ENCODE measurements at places on chromosomes 11 and 22.

GRCh38 chr11:74004759-74005615, 3.9 kb downstream of the UCP3 start:
- DNase-seq: peak; percentile 54

DNA sequence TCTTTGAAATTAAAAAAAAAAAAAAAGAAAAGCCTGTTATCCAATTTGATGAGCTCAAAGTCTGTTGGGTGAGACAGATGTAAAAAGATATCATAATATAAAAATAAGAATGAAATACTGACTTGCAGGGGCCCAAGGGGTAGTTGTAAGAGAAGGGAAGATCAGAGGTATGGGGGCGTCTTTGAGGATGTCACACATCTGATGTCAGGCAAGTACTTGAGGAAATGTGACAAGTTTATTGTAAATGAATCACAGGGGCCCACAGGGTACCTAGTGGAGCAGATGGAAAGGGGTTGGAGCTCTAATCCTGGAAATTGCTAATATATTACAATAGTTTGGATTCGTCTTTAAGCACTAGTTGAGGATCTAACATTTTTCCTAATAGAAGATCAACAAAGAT, 131.6 kb downstream of the MAML2 start:
- DNase-seq: no peak

GRCh38 chr11:324156-324555, 3.5 kb upstream of the IFITM3 start:
- DNase-seq: peak; percentile 58

- no peak for DNase-seq
These were observed 39.4 kb downstream of the MICAL2 start for GRCh38 chr11:12149672-12150225.

DNA sequence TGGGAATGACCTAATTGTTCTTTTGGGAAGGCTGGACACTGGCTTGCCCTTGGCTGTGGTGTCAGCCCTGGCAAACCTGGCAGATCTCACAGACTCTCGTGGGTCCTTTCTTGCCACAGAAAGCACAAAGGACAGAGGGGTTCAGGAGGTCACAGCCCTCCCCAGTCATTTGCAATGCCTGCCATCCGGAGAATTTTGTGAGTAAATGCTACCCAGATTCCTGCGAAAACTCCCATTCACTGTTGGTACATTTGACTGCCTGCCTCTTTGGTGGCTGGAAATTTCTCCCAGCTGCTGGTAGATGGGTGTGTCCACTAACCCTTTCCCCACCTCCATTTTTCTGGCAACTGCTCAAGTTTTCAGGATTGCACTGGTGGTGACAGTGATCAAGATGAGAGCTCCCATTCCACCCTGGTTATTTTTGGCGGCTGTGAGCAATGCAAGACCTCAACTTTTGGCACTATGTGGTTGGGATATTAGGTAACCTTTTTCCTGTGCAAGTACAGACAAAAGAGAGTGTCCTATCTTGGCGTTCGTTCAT, 155.7 kb downstream of the NAV2 start:
- no peak for DNase-seq

DNA sequence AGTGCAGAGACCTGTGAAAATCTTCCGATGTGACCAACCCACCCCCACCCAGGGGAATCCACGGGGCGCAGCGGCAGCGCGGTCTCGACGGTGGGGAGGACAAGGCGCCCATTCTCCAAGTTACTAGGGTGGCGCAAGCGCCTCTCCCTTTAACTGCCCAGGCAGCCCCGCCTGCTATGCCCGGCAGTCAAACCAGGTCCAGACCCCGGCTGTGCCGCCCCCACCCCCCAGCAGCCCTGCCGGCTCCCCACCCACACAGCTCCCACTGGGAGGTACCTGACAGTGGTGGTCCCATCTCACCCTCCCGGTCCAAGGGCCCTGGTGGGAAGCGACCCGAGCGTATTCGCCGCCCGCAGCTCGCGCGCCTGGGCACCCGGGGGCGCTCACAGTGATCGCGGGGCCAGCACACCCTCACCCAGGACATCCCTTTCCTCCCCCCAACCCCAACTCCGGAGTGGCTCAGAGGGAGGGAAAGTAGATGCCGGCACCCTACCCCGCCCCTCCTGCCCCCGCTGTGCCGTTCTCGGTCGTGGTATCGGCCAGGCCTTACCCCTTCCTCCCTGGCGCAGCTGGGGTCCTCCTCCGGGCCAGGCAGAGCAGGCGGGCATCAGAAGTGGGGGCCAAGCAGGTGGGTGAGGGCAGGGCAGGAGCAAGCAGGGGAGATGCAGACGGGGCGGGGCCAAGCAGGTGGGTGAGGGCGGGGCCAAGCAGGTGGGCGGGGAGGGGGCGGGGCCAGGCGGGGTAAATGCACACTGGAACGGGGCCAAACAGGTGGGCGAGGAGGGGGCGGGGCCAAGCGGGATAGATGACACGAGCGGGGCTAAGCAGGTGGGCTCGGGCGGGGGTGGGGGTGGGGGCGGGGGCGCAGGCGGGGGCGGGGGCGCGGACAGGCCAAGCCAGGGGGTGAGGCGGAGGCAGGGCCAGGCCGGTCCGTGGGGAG, at the start of gene TRPM5:
TRPM5 (minus strand) TSS at position 634 of the 940 bp plus-strand sequence. CDS start 21,478 bp downstream, outside the sequence.
- no peak for DNase-seq

DNA sequence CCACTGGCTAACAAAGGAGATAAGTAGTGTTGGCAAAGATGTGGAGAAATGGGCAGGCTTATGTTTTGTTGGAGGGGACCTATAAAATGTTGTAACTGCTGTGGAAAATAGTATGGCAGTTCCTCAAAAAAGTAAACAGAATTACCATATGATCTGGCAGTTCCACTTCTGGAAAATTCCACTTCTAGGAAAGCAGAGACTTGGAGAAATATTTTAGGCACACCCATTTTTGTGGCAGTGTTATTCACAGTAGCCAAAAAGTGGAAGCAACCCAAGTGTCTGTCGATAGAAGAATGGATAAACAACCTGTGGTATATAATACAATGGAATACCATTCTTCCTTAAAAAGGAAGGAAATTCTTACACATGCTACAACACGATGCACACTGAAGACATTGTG, 57.0 kb upstream of the ADORA2A start:
- no peak for DNase-seq

GRCh38 chr22:44730022-44730393, 22.4 kb upstream of the ARHGAP8 start:
- DNase-seq: no peak

DNA sequence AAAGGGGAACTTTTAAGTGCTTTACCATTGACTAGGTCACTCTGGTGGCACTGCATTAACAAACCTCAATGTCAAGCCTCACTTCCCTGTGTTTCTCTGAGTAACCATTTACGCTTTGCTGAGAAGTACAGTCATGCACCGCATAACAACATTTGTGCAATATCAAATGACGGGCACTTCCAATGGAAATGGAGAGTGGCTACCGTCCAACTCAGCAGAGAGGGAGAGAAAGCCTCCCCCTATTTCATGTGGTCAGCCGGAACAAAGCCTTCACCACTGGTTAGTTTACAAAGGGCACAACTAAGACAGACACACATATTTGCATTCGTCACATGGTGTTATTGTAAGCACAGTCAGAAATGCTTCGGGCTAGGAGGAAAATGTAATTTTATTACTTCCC, 117.3 kb downstream of the RASSF10 start:
- no peak for DNase-seq

DNA sequence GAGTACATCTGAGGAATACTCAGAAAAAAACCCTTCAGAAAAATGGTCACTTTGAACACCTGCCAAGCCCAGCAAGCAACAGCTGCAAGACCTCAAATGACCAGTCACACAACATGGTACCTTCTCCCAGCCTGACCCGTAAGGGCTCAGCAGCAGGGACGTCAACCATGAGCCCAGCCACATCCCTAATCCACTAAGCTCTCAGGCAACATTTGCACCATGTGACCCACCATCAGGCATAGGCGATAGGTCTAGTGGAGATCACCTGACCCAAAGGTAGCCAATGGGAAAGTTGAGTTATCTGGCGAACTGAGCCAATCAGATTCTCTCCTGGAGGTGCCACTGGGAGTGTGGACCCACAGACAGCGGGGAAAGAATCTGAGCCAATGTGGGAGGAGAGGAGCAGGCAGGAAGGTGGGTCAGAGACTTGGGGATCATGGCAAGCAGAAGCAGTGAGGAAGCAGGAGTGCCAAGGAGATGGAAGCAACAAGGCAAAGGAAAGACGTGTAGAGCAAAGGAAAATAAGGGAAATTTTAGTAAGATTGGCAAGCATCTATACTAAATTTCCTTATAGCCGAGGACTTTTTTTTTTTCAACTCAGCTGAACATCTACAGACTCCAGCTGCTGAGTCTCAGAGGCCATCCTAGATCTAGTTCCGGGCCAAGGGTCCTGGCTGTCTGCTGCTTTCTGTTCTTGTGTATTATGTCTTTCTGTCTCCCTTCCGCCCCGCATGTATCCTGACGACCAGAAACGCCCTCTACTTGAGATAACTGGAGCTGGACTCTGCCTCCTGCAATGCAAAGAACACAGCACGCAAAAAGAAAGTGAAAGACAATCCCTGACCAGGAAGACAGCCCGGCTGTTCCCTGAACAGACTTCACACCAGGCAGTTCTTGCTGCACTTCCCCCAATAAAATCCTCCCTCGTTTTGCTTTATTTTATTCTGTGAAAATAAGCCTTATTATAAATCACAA, 11.0 kb upstream of the PLAAT2 start:
- DNase-seq: peak; percentile 64

DNA sequence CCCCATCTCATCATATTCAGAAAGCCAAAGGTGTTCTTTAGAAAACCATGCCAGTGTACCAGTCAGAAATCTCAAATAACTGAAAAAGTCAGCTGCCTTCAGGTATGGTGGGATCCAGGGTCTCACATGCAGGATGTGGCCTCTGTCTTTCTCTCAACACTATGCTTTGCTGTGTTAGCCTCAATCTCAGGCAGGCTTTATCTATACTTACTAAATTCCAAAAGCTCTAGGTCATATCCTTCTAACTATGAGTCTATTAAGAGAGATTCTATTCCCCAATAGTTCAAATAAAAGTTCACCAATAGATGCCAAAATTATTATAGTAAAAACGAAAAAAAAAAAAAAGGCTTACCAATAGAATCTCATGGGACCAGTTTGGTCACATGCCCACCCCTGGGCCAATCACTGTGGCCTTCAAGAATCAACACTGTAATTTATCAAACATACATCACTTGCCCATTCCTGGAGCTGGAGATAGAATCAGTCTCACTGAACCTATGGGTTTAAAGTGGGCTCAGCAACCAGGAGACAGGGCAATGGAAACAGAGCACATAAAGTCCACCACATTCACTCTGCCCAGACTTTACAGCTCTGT, 38.0 kb upstream of the APLNR start:
- DNase-seq: no peak

- DNase-seq: no peak
These were observed 12.5 kb upstream of the PPFIBP2 start for GRCh38 chr11:7501251-7501650.

GRCh38 chr11:84890676-84891075, 736.5 kb downstream of the DLG2 start:
- no peak for DNase-seq

All from sciatic nerve (tissue), 2 donors.